NCI-H460 (cell line): ENCODE measurements at places on chromosomes 2 and 18.

DNA sequence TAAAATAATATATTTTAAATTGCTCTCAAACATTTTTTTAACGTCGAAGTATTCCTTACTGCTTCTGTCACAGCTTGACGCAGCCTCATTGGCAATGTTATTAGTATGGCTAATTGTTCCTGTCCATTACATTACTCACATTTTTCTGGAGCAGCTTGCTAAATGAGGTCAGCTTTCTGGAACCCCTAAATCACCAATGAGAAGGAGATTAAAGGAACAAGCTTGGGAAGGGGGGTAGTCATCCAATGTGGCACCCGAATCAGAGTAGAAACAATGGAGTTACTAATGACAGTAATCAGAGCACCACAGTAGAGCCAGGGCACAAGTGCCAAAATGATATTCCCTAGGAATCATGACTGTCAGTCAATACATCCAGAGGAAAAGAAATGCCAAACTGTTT, 5.1 kb downstream of the NEUROD1 start:
- DNase-seq = no peak

DNA sequence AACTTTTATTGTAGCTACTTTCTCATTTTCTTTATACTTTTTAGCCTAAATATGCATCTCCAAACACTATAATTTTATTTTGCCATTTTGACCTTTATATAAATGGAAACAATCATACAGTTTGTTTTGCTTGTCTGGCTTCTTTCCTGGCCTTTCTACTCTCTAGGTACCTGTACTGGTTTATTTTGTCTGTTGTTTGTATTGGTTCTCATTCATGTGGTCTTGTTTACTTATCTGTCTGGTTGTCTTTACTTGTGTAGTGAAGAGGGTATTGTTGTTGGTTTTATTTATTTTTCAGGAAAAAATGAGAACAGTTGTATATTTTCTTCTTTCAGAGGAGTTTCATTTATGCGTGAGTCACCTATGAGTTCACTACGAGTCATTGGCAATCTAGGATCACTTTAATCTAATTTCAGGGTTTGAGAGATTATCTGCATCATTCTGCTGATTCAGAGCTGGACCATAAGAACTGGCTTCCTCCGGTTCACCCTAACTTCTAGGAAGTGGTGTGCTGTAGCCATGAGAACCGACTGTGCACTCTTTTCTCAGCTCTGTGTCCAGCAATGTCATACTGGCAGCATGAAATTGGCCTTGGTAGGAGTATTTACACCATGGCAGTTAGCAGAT, 33.1 kb upstream of the HDAC4 start:
- DNase-seq = no peak

DNA sequence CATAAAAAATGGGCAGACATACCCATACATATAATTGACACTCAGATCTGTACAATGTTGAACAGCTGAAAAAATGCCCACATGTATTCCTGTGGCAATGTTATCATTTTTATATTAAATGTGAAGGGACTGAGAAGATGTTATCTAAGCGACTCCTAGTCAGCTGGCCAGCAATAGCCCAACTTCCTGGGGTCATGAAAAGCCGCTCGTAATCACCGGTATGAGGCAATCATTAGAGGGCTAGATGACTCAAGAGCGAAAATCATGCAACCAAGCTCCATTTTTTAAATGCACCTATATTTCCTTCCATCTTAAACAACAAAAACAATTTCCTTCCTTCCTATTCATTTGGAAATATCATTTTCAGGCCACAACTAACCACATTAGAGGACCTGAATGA, 274.6 kb upstream of the CCDC68 start:
- no peak for DNase-seq

DNA sequence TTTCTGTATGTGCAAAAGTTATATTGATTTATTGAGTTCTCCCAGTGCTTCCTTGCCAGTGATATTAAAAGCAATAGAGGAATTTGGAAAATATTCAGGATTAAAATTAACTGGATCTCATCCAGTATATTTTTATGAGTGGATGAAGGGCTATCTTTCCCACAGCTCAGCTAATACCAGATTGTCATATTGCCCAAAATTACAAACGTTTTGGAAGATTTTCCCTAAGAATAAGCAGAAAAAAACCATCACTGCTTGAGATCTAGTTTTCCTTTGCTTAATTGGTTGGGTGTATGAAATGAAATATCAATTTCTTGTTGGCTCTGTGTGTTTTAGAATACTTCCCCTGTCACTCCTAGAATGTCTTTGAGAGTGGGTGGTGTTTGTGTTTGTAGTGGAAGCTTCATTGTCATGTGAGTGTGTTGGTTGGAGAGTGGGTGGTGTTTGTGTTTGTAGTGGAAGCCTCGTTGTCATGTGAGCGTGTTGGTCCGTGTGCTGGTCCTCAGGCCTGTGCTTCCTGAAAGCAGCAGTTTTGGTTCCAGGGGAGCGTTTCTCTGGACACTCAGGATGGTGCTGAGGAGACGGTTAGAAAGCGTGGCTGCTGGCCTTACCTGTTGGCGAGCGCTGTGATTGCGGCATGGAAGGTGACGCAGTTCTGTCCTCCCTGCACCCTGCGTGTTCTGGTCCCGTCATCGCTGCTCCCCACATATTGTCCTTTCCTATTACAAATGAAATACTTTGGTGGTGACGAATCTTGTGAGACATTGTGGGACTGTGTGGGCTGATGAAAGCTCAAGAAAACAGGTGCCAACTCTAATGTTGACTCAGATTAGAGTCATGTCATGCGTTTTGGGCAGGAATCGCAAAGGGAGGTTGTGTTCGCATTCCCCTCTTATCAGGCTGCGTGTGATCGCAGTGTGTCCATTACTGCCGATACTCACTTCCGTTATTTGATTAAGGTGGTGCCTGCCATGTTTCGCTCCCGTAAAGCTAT, 12.4 kb downstream of the ASB1 start:
- DNase-seq = peak; percentile 98

- DNase-seq = no peak
Measured at GRCh38 chr2:65092791-65093190, 36.6 kb downstream of the CEP68 start.

DNA sequence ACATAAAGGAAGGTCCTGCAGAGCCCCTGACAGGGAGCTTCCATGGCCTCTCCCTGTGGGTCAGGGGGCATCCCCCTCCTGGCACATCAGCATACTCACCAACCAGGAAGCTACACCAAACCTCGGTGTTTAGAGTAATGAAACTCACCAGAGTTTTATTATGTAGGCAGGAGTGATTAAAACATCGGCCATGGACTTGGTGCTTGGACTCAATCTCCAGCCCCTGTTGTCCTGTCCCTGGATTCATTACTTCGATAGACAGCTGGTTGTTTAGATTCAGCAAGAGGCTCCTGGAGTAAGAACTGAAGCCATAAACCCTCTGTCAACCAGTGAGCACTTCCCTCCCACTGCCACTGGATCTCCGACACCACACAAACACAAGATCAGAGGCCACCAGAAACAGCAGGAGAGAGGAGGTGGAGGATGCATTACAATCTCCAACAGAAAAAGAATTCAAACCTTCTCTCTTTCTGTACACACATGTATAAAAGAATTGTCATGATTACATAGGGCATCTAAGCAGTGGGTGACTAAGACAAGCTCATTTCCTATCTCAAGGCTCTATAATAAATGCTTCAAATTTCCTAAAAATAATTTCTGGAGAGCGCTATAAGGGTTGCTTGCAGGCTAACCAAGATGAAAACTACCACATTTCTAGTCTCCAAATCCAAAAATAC, 27.2 kb downstream of the TBC1D8 start:
- DNase-seq = peak; percentile 54

GRCh38 chr2:24021122-24021998, 11.5 kb downstream of the MFSD2B start:
- no peak for DNase-seq

DNA sequence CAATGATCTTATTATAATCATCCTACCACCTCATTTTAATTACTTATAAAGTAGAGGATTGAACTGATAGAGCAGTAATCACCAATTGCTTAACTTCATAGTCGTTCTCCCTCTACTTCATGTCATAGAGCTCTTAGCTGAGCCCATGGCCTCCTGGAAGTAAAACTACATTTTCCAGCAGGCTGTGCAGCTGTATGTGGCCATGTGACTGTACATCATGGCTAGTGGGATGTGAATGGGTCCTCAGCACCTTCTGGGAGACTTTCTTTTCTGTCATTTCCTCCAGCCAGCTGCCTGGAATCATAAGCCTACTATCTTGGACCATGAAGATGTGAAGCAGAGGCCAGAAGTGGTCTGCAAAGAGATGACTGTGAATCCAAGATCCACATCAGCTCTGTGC, 128.7 kb upstream of the SKOR2 start:
- DNase-seq = no peak

- DNase-seq = no peak
Measured at GRCh38 chr18:11179959-11180519, 30.7 kb upstream of the PIEZO2 start.

- DNase-seq = no peak
Measured at GRCh38 chr2:237863102-237863511, 3.7 kb downstream of the RAMP1 start.

GRCh38 chr2:144151405-144151804, 368.5 kb downstream of the ZEB2 start:
- DNase-seq = no peak

DNA sequence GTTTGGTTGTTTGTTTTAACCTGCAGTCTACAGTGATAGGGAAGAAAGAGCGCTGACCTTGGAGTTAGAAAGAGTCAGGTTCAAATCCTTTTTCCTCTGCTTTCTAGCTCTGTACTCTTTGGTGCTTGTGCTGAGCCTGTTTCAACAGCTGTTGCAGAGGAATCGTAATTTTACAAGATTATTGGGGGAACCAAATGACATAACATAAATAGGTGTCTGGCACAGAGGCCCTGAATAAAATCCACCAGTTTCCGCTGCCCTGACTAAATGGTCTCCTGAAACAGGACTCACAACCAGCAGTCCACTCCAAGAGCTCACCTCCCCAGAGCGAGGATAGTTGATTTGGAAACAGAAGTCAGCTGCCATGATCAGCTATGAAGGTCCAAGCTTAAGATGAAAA, 125.0 kb upstream of the CDC42EP3 start:
- no peak for DNase-seq

DNA sequence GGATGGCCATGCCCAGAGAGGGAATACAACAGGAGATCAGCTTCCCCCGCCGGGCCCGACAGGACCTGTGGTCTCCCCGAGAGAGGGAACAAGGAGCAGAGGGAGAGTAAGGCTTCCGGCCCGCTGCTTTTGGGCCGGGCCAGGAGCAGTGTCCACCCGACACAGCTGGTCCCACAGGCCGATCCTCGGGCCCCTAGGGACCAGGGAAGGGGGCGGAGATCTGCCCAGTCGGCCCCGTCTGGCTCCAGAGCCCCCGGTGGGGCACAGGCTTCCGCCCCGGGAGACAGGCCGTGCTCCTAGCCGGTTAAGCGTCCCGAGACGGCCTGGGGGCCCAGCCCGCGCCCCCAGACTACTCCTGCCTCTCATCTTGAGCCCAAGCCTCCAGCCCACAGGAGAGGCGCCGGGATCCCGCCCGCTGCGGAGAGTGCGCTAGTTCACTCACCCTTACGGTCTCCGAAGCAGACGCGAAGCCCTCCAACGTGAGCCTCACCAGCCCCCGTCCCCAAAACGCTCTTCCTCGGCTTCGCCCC, at the start of gene MCFD2:
Gene MCFD2 (minus strand): TSS at position 526 of the 530 bp plus-strand sequence. CDS start 6,635 bp downstream, outside the sequence.
- DNase-seq = no peak

DNA sequence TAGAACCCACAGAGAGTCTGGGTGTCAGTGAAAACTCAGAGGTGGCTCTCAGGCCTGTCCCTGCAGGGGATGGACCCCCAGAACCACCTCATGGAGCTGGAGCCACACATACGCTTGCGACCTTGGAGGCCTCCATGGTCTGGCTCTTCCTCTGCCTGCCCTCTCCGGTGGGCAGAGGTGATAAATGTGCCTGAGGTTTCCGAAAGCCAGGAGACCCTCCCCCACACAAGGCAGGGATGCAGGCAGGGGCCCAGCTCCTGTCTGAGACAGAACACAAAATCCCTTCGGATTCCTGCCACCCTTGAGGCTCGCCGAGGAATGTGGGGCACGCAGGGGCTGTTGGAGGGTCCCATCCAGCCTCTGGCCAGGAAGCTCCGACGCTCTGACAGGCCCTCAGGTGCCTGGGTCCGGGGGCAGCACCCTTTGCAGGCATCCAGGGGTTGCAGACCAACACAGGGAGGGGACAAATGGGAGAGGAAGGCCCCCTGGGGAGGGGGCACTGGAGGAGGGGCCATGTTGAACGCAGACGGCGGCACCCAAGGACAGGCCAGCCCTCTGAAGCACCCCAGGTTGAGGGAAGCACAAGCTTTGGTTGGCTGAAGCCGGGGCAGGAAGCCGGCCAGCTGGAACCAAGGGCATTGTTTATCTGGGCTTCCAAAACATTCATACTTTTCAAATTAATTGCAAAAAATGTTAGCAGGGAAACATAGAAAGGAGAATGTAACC, 4.1 kb upstream of the SNED1 start:
- no peak for DNase-seq

- DNase-seq = peak; percentile 12
Measured at GRCh38 chr2:64562148-64562784, 38.1 kb downstream of the AFTPH start.

DNA sequence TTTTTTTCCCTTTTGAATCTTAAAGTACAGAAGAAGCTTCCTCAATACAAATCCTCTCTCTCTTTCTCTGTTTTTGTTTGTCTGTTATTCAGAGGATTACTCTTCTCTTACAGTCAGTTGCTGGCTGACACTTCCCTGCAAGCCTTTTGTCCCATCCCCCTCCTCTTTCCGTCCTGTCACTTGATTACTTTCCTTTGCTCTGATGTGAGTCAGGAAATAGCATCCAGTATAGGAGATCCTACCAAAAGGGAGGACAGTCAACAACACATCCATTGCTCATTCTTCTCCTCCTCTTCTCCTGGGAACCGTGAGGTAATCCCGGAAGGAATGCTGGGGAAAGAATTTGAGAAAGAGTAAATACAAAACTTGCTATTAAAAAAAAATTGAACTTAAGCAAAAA, 79.3 kb upstream of the SCN7A start:
- peak; percentile 93 for DNase-seq

DNA sequence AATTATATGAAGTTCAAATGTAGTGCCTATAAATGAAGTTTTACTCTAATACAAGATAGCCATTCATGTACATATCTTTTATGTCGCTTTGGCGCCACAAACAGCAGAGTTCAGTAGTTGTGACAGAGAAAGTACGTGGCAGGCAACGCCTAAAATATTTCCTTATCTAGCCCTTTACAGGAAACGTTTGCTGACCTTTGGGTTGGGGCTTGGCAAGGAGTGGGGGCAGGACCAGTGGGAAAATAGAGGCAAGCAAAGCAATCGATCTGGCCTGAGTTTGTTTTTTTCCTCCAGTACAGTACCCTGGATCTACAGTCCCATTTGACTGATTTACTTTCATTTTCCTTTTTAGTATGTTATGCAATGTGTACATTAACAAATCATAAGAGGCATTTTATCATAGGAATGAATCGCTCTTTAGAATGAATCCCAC, 13.1 kb downstream of the CCDC68 start:
- peak; percentile 89 for DNase-seq
